ENCODE measurements at places on chromosomes 12 and 14.
A peak's percentile ranks its signal among the peaks of the same experiment; 100 is the strongest.

GRCh38 chr12:12990700-12991468 lies 9.2 kb downstream of the HEBP1 start:
- DNase-seq = no peak

GRCh38 chr14:101601606-101602465 lies 40.5 kb downstream of the DIO3 start:
- peak; percentile 60 for DNase-seq

GRCh38 chr14:95286645-95287044 lies 33.1 kb downstream of the CLMN start:
- DNase-seq = no peak

DNA sequence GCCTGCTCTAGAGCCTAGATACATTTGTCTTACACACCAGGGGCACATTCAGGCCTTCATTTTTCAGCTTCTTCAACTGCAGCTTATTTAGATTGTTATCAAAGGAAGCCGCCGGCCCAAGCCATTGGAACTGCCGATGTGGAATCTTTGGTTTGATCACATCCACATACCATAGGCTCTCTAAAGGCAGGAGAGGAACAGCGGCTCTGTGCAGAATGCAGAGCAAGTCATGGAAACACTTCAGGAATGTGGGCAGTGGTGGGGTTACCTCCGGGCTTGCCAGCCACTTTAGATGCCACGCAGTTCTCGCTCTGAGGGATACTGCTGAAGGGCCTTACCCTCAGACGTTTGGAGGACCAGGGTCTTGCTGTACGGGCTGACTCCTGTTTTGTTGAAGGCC lies 53.4 kb upstream of the PYGL start:
- DNase-seq = no peak

- DNase-seq = no peak
Measured at GRCh38 chr12:65307169-65307501, 28.7 kb downstream of the MSRB3 start.

DNA sequence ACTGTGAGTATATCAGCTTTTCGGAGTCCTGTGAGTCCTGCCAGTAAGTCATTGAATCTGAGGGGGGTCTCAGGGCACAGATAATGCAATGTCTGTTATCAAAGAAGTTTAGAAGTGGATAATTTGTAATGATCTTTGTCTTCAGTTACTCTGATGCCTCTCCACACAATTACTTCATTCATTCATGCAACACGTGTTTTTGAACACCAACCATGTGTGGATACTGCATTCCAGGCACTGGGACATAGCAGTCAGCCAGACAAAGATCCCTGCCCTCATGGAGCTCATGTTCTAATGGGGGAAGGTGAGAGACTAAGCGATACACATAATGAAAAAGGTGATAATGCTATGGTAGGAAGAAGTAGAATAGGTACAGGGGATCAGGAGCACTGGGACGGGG lies 60.8 kb upstream of the SCN8A start:
- DNase-seq = no peak

GRCh38 chr12:55762646-55763045 lies 19.7 kb downstream of the GDF11 start:
- DNase-seq = no peak

DNA sequence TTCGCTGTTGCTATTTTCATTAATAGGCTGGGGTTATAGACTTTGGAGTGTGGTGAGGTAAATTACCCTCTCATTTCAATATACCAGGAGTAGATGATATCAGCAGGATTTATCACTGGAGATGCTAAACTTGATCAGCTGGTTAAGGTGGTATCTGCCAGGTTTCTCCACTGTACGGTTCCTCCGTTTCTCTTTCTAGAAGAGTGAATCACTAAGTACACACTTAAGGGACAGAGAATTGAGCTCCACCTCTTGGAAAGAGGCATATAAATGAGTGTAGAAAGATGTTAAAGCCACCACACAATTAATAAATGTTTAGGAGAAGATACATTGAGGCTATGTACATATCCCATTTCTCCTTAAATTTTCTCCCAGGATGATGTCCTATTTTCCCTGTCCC lies 277.4 kb upstream of the GRIP1 start:
- DNase-seq = no peak

DNA sequence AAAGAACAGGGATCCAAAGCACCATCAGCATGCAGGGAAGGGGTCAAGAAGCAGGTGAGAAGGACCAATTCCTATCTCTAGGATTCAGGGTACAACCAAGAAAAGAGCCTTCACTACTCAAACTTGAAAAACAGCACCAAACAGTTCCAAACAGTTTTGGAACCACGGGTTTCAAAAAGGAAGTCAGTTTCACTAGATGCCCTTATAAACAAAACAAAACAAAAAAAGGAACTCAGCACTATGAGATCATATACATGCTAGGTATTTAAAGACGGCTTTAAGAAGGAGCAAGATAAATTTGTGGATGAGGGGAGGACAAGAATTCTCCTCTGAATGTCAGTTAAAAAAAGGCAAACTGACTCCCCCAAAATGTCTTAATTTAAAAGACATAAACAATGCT lies 6.0 kb downstream of the INSM2 start:
- no peak for DNase-seq

GRCh38 chr12:102197789-102198188 lies at the start of gene PMCH:
PMCH (minus strand) TSS chr12:102197833; CDS start chr12:102197770, 63 bp downstream.
- no peak for DNase-seq

DNA sequence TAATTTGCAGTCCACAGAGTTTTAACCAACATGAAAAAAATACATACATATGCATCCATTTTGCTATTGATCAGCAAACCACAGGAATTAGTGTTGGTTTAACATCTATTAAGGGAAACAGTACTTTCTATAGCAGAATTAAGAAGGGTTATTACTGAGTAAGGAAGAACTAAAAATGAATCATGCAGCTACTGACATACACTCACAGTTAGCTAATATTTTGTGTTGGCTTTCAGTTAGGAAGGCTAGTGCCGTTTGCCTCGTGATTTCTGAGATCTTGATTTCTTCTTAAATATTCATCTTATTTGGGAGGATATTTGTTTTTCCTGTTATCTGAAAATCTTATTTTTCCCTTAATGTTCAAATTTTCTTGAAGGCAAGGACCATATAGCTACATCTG lies 423.4 kb downstream of the NOVA1 start:
- no peak for DNase-seq

GRCh38 chr12:47111392-47111778 lies 31.6 kb upstream of the AMIGO2 start:
- DNase-seq = no peak

GRCh38 chr14:84029246-84029645 lies 1500.7 kb upstream of the FLRT2 start:
- no peak for DNase-seq

DNA sequence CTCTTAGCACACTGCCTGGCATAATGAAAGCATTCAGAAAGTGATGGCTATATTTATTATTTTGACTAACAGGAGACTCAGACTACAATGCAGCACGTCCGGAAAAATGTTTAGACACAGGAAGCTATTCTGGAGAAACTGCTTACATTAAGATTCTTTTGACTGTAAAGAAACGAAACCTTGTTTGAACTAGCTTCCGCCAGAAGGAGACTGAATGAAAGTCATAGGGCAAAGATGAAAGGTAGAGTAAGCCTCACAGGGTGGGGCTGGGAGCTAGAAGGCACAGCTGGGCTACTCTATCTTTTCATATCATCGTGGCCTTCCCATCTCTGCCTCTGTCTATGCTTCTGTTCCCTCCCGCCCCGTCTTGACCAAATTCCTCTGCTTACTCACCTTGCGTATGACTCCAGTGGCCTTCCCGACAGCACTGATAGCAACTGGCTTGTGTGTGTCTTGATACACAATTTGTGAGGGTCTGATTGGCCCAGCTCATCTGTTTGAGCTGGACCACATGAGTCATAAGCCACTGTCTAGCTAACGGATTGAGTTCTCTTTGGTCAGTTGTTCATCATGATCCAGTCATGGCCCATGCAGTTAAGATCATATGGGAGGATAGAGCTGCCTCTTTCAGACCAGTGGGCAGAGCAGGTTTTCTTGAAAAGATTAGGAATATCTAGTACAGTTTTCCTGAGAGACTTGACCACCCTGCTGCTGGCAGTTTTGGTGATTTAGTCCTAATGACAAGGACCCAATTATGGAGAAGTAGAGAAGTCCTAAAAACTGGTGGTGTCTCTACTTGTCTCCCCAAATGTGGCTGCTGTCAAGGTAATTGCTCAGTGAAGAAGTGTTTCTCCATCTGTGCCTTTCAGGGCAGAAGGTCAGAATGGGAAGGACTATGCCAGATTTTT lies 151.5 kb upstream of the SLC38A2 start:
- DNase-seq = no peak

DNA sequence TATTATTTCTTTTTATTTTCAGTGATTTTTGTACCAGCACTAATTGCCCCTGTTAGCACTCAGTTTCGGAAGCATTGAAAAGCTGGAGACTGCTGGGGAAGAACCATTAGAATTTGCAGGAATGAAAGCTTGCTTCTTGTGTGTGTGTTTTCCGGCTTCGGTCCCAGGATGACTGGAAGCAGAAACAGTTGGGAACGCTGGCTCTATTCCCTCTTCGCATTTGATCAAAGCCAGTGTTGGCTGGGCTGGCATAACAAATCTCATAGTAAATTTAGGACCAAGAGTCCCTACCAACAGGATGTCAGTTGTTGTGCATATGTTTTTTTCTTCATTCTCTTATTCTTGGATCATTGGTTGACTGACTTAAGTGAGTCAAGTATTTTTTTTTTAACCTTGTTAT lies 53.6 kb upstream of the TRAF3 start:
- DNase-seq = no peak

DNA sequence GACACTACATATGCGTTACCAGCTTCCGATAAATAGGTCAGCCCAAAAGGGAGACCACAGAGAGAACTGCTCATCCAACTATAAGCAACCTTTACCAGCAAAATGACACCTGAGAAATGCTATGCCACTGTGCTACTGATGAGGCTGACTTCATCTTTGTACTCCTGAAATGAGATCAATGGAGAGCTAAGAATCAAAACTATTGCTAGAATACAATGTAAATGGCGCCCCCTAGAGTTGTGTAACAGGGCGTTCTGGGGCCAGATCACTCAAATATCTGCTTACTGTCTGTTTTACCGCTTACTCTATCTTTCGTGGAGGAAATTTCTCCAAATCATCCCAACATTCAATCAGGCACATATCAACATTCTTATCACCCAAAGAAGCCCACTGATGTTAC lies 4.6 kb downstream of the ZNF384 start:
- DNase-seq = no peak

DNA sequence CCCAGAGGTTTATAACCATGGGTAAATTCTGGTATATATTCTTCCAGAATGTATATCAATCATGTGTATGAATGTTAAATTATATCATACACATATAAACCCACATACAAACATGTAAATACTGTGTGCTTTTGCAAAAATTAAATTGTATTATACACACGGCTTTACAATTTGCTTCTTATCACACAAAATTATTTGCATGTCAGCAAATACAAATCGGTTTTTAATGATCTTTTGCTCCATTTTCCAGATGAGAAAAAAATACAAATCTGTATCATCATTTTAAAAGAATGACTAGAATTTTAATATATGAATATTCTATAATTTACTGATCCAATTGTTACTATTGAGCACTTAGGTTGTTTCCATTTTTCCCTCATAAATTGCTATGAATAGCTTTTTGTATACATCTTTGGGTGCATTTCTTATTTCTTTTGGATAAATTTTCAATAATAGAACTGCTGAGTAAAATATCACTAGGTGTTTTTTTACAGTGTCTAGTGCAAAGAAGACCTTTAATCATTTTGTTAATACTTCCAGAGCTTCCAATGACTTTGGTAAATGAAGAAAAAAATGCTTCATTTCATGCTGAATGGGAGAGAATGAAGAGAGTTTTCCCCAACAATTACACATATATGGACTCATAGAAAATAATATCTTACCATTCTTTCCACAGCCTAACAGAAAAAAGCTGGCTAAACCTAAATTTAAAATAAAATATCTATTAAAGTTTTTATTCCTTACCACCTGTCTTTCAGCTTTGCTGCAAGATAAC lies 3.5 kb downstream of the LYZ start:
- no peak for DNase-seq

GRCh38 chr14:92729634-92730358 lies 18.6 kb downstream of the LGMN start:
- no peak for DNase-seq

DNA sequence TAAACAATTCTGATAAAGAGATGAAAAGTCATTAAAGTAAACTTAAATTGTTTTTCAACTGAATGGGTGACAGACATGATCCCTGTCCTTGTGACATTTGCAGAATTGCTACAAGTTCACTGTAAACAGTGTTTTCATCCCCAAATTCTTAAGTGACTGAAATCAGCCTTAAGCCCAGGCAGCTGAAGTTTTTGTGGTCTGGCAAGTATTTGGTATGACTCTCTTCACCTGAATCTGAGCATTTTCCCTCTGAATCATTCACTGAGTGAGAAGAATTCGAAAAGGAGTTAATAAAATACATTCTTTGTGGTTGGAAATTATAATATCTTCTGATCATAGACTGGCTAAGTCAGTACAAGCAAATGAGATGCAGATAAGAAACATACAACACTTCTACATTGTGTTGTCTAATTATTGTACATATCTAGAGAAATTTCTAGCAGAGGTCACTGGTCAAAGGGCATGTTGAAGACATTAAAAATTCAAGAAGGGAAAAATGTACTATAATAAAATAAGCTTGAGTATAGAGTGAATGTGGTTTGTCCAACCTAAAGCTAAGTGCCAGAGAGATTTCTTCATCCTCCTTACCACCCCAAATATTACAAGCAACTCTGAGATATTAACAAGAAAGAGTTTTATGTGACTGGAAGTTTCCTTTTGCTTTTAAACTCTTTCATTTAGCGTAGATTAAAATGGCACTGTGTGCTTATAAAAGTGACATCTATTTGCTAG lies 177.8 kb upstream of the DIO2 start:
- no peak for DNase-seq

DNA sequence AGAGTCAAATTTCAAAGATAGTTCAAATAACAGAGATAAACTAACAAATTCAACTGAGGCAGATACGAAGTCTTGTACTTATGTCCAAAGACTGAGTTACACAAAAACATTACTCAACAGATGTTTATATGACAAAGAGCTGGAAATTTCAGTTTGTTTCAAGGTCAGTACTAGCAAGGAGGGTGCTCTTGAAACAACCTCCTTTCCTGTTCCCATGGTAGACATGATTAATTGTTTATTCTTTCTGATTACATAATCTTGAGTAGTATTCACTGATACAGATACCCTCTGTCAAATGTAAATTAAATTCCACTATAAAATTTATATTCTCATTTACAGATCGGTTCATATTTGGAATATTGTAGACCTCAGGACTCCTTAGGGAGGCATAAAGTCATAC lies 23.4 kb downstream of the TSPAN8 start:
- DNase-seq = no peak

- peak; percentile 68 for DNase-seq
Measured at GRCh38 chr12:120903412-120904196, 554 bp downstream of the SPPL3 start.

DNA sequence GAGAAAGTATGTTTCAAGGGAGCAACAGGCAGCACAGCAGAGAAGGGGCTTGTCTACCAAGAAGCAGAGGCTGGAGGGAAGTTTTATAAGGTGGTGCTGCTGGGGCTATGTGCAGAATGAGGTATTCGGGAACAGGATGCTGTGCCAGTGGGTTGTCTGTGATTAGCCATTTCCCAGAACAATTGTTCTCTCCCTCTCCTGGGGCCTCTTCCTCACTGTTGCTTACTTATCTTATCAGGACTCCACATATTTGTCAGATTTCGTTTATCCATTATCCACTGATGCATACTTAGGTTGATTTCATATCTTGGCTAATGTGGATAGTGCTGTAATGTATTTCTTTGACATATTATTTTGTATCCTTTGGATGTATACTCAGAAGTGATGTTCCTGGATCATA lies 195.1 kb upstream of the RTL1 start:
- no peak for DNase-seq

GRCh38 chr12:123830675-123831074 lies 68.6 kb downstream of the DNAH10 start:
- DNase-seq = no peak
